ENCODE measurements at places on chromosomes 1 and 21. TPM values are rescaled to one million over a fixed set of nuclear protein-coding genes. Genes with fewer than 3 reads are reported as not detected.

DNA sequence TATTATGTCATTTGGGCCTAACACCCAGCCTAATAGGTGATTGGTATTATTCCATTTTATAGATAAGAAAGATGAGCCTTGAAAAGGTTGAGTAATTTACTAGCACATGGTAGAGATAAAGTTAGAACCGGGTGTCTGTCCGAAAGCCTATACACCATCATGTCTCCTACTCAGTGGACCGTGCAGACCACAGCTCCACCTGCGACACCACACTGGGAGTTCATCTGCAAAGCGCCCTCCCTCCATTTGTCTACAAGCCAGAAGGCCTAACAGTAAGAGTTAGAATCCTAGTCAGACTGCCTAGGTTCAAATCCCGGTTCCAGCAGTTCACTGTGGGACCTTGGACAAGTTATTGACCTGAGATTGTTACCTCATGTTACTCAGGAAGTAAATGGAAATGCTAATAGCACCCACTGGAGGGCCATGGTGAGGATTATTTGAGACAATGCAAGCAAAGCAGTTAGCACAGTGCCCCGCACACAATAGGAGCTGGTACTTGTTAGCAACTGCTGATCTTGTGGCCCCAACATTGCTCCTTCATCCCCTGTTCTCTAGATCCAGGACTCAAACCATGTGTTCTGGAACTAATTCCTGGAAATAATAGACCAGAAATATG, 20.5 kb downstream of the ARMH1 start:
- DNase-seq, result no peak

GRCh38 chr1:152013664-152014237, 20.1 kb upstream of the S100A10 start:
- DNase-seq, result peak; percentile 76

GRCh38 chr1:58094221-58094620, 452.3 kb downstream of the OMA1 start:
- DNase-seq, result no peak

GRCh38 chr21:34885125-34885524, 164.0 kb downstream of the RUNX1 start:
- peak; percentile 47 for DNase-seq

- no peak for DNase-seq
Measured at GRCh38 chr1:6923955-6924881, 139.0 kb downstream of the CAMTA1 start.

DUSP10 gene
- total RNA-seq, result 4.2 TPM

DNA sequence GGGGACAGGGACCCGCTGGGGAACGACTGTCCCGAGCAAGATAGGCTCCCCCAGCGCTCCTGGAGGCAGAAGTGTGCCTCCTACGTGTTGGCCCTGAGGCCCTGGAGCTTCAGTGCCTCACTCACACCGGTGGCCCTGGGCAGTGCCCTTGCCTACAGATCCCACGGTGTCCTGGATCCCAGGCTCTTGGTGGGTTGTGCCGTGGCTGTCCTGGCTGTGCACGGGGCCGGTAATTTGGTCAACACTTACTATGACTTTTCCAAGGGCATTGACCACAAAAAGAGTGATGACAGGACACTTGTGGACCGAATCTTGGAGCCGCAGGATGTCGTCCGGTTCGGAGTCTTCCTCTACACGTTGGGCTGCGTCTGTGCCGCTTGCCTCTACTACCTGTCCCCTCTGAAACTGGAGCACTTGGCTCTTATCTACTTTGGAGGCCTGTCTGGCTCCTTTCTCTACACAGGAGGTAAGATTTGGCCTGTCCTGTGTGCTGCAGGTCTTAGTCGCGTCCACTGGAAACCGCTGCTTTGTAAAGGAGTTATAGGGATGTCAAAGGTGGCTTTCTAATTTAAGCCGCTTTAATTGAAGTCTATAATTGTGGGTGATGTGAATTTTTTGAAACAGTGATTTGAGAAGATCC, 717 bp downstream of the UBIAD1 start:
- peak; percentile 39 for DNase-seq

GRCh38 chr1:79364896-79365295, 358.4 kb upstream of the ADGRL4 start:
- DNase-seq, result no peak

GRCh38 chr1:90193116-90193515, 198.2 kb downstream of the ZNF326 start:
- DNase-seq, result no peak

- no peak for DNase-seq
Measured at GRCh38 chr1:159897962-159898361, 2.0 kb downstream of the CFAP45 start.

RIPPLY3 gene
- not detected for total RNA-seq

DNA sequence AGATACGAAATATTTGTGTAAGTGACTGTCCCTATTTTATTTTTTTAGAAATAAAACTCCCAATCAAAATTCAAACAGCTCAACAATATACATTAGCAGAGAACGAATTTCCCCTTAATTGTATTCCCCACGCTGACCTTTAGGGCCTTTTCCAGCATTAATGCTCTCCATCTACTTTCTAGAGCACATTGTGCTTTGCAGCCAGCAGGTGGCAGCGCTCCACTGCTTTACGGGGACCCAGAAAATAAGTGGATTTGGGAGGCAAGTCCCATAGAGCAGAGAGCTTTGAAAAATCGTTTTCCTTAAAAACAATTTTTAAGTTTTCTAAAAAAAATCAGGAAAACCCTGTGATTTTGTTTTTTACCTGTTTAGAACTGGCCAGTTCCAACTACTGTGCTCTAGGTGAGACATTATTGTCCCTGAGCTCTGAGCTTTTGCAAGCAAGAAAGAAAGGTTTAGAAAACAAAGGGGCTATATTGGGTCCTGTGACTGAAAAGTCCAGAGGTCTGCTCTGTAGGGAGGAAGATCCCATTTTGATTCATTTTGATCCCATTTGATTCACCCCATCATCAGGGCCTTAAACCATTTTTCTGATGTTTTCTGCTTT, 144.4 kb upstream of the ZNF644 start:
- peak; percentile 57 for DNase-seq

DIRAS3 gene
- not detected for total RNA-seq

Measured in HT-29 (cell line).